ENCODE measurements at places on chromosomes 16 and 17.

DNA sequence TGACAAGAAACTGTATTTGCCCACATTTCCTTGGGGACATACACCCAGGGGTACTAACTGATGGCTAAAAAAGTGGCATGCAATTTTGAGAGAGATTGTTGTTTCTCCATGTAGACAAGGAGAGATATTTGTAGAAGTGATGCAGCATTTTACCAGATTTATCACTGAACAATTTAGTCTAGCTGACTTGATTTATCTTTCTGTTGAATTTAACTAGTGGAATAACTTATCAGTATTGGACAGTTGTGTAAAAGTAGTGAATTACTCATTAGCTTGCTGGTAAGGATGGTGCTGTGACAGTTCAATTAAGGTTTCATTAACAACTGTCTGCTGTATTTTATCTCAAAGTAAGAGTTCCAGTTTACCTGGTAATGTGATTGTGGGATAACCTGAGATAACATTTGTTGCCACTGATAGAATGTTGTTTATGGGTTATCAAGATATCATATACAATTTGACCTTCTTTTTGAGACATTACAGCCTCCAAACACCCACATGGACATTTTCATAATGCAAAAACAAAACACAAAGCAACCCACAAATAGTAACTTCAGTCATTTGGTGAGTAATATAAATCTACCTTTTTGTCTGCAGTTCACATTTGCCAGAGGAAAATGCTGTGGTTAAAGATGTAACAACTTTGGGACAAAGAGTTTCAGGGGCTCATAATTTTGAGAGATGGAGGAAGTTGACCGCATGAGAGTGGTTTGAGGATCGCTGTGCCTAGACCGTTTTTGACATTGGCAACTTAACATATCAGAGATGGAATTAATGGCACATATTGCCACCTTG is 3.8 kb downstream of the NLK start:
- DNase-seq = no peak

- no peak for DNase-seq
Measured at GRCh38 chr17:19447085-19447583, 36.1 kb downstream of the RNF112 start.

- no peak for DNase-seq
Measured at GRCh38 chr16:27547134-27547533, 2.6 kb downstream of the GTF3C1 start.

- DNase-seq = no peak
Measured at GRCh38 chr16:56419740-56420548, 5.4 kb downstream of the AMFR start.

GRCh38 chr16:82874672-82875071 is 247.9 kb downstream of the CDH13 start:
- DNase-seq = no peak

DNA sequence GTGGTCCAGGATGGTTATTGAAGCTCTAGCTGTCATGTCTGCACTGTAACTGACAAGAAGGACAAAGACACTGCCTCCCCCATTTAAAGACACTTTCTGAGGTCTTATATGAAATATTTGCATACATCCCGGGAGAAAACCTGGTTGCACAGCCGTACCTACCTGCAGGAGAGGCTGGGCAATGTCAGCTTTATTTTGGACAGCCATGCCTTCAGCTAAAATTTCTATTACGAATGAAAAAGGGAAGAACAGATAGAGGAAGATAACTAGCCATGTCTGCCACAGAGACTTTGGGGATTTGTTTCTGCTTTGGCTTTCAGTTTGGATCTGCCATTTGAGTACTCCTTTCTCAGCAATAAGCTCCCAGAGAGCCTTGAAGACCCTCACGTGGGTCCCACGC is 19.0 kb downstream of the SLC7A6 start:
- DNase-seq = no peak

DNA sequence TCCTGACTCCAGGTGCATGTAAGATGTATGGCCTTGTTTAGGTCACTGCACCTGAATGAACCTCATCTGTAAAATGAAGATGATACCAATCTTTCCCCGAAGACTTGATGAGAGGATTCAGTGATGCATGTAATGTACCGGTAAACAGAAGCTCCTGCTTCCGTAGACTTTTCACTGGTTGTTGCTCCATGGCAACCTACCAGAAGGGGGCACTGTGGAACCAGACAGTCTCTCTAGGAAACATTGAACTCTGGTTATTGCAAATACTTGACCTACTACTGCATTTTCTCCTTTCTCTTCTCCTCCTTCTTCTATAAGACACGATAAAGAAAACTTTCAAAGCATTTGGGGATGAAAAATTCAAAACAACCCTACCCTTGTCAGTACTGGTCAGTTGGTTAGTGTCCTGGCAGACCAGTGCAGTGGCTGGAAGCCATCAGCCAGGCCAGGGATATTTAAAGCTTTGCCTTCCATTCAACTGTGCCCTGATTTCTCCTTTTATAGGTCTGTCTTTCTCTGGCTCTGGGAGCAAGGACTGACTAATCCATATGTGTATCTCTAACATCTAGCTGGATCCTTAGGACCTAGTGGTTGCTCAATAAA is 667.4 kb upstream of the SALL1 start:
- no peak for DNase-seq

DNA sequence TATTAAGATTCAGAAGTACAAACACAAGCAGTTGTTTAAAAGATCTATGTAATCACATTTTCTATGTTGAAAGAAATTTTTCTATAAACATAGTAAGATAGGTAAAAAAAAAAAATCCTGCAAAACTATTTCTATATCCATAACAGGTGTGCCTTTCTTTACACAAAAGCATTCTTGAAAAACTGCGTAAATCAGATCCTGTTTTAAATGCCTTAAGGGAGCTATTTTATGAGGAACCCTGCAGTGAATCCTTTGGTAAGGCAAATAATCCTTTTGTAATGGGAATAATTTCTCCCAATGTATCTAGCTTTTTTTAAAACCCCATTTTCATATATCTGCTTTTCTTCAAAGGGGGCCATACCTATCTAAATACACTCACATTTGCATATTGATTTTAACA is 157.3 kb downstream of the AATF start:
- DNase-seq = no peak

- no peak for DNase-seq
Measured at GRCh38 chr17:53896047-53896446, 73.3 kb downstream of the KIF2B start.

DNA sequence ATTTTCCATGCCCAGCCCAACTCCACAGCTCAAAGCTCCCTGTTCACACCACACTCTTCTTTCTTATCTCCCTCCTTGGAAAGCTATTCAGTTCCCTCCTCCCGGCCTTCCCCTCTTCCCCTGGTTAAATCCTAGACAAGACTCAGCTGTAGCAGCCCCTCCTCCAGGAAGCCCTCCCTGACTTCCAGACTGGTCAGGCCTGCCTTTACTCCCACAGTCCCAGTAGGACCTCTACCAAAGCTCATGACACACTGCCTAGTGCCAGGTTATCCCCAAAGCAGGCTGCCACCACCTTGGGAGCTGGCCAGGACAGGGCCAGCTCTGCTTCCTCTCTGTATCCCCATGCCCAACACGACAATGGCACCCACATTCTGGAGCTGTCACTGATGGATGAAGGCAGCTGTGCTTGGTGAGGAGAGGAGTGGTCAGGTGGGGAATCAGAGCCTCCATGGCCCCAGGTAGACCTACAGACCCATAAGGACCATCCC is 50.0 kb downstream of the BEAN1 start:
- no peak for DNase-seq

DNA sequence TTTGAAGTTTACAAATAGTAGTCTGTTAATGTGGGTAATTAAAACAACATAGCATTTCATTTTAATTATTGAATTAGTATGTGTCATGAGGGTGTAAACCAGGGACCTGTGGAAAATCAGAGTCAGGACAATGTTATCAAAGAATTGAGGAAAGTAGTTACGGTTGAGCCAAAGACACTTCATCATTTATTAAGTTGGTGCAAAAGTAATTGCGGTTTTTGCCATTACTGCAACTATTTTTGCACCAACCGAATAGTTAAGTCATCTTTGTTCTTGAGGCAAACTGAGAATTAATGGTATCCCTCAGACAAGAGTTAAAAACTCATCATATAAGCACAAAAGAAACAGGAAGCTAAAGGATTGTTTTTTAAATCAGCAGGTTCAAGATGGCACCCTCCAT is 593.7 kb downstream of the KCNJ2 start:
- DNase-seq = no peak

GRCh38 chr16:58154345-58154744 is 25.2 kb upstream of the CFAP20 start:
- no peak for DNase-seq

DNA sequence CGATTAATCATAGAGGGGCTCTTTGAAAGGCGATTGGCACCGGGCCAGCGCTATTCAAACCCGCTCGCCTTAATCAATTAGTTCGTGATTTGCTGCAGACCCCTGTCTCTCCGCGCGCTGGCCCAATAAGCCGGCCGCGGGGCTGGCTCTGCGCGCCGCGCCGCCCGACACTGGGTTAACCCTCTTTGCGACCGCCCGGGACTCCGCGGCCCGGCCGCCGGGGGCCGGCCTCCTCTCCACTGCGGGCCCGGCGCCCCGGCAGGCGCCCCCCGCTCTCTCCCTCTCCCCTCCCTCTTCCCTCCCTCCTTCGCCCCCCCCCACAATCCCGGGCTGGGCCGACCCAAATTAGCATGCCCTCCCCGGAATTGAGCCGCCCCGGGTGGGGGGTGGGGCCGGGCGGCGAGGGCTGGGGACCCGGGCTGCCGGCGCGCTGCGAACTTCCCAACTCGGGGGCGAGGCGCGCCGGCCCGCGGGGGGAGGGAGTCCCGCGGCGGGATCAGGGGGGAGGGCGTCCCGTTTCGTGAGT is 428 bp upstream of the SALL1 start:
- DNase-seq = no peak

- DNase-seq = no peak
Measured at GRCh38 chr17:38891441-38891840, 21.6 kb downstream of the LASP1 start.

DNA sequence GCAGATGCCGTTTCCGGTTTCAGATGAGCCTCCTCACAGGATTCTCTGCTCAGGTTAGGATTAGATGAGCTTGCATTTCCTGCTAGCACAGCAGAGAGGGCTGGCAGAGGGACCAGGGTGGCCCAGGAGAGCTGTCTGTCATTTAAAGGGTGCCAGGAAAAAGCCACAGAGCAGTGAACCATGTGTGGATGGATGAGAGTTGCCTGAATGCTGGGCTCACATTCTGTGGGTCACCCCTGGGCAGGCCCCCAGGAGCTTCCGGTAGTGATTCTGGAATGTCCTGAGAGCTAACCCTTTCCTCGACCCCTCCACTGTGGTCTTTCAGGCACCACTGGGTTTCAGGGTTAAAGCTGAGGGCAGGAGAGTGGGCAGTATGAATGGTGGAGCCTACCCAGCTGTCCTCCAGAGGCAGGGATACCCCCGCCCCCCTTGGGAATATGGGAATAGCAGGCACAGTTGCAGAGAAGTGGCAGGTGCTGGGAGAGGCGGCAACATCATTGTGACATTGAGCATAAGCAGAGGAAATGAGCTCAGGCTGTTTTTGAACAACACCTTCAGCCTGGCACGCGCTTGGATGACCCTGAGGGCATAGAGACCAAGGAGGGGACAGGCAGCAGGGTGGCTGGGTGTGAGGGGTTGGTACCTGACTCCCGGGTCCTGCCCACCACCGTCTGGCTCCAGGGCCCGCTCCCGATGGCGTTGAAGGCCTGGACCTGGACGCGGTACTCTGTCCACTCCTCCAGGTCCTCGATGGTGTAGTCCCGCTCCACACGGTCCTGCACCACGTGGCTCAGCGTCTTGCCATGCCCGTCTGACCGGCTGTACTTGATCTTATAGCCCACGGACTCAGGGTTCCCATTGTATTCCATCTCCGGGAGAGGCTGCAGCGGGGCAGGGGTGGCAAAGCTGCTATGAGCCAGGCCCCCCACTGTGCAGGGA is 83.0 kb upstream of the CDC42EP4 start:
- no peak for DNase-seq

GRCh38 chr17:47802341-47803022 is 19.1 kb downstream of the OSBPL7 start:
- DNase-seq = no peak

DNA sequence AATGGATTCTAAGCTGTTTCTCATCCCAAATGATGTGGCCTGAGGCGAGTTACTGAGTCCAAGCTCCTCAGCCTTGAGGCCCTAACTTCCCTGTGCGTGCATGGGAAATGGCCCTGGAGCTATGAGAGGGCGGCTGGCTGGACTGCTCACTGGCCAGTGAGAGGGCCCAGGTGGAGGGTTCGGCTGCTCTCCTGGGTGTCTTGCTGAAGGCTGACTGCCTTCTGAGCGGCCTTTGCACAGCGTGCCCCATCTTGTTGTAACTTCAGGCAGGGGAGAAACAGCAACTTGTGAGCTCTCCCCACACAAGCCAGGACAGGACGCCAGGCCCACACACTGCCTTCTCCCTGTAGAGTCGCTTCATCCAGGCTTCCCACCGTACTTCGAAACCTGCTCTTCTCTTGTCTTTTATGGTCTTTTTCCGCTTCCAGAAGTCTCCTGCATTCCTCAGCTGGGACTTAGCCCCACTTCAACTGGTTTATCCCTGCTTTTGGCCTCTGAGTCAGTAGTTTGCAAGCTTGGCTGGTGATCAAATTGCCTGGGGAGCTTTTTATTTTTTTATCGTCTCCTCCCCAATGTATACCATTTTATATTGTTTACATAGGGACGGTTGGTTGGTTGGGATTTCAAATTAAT is 13.3 kb downstream of the CDH3 start:
- DNase-seq = no peak

- no peak for DNase-seq
Measured at GRCh38 chr17:18251204-18251603, 7.3 kb downstream of the FLII start.

DNA sequence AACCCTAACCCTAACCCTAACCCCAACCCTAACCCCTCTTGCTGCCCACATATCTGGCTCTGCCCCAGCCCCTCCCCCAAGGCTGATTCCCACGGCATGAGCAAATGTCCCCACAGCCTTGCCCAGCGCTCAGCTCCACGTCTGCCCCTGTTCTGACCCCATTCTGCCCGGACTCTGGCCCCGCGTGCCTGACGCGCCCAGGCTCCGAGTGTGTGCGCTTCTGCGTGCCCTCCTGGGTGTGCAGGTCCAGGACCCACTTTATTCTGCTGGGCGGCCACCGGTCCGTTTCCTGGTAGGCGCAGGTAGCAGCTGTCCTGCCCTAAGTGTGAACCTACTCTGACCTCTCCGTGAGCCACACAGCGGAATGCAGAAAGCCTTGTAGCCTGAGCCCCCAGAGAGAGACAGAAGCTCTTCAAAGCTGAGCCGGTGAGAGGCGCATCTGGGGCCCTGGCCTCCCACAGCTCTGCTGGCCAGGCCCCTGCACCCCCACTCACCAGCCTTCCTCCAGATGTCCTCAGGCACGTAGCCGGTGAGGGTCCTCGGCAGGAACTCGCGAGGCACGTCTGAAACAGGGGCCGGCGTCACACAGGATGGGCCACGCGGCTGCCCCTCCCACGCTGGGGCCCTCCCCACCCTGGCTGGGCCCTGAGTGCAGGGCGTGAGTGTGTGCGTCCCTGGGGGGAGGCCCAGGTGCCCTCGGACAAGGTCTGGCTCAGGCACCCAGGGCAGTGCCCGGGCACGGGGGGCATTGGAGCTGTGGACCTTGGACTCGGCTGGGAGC is 14.0 kb upstream of the PABPN1L start:
- no peak for DNase-seq

DNA sequence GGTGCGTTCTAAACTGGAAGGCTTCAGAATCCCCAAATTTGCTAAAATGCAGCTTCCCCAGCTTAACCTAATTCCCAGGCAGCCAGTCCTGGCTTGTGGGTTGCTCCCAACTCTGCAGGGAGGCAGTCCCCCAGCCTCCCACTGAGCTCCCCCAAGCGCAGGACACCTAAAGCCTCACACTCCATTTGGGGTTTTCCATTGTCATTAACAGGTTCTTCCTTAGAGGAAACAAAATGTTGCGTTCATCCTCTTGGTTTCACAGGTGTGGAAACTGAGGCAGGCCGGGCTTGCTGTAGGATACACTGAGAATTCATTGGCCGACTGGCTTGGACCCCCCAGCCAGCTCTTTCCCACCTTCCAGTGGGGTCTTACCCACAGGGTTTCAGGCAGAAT is 2.3 kb upstream of the TAC4 start:
- no peak for DNase-seq

Data from cortex of kidney (tissue), 1 donor.